Activated T-cell treated with anti-CD3 and anti-CD28 coated beads, Interleukin-2, amount 50 U/mL, for 4 hours (primary cell): ENCODE measurements at places on chromosomes 3 and 15. TPM values are rescaled to one million over a fixed set of nuclear protein-coding genes. Genes with fewer than 3 reads are reported as not detected.

The SHC4 gene
- total RNA-seq, result 2.3 TPM

The CHRFAM7A gene
- not detected for total RNA-seq

The DPPA2 gene
- total RNA-seq, result not detected

The PRTG gene
- total RNA-seq, result not detected

The IQCH gene
- 0.95 TPM for total RNA-seq

The TLR9 gene
- total RNA-seq, result not detected

The TJP1 gene
- total RNA-seq, result 0.71 TPM

The CADPS gene
- not detected for total RNA-seq

The ADGRG7 gene
- total RNA-seq, result not detected

The APBA2 gene
- total RNA-seq, result 14.7 TPM
